ENCODE measurements at places on chromosomes 4 and X. TPM values are rescaled to one million over a fixed set of nuclear protein-coding genes. Genes with fewer than 3 reads are reported as not detected.

The SNX12 gene
- polyA plus RNA-seq, result 54.1 TPM

The DIPK2B gene
- 8.1 TPM for polyA plus RNA-seq

The ANAPC4 gene
- 56.1 TPM for polyA plus RNA-seq

The LINC00632 gene
- polyA plus RNA-seq, result 7.0 TPM

GRCh38 chrX:154354013-154354412, 20.4 kb downstream of the FLNA start:
- no peak for DNase-seq

Measured in renal pelvis (tissue), 12 donors.